ENCODE measurements at places on chromosomes 7 and 10. TPM values are rescaled to one million over a fixed set of nuclear protein-coding genes. Genes with fewer than 3 reads are reported as not detected.

GRCh38 chr7:101818287-101819071 lies 1.1 kb downstream of the CUX1 start:
- DNase-seq, result no peak

GRCh38 chr10:124171561-124171960 lies 78.2 kb upstream of the CHST15 start:
- DNase-seq, result no peak

DNA sequence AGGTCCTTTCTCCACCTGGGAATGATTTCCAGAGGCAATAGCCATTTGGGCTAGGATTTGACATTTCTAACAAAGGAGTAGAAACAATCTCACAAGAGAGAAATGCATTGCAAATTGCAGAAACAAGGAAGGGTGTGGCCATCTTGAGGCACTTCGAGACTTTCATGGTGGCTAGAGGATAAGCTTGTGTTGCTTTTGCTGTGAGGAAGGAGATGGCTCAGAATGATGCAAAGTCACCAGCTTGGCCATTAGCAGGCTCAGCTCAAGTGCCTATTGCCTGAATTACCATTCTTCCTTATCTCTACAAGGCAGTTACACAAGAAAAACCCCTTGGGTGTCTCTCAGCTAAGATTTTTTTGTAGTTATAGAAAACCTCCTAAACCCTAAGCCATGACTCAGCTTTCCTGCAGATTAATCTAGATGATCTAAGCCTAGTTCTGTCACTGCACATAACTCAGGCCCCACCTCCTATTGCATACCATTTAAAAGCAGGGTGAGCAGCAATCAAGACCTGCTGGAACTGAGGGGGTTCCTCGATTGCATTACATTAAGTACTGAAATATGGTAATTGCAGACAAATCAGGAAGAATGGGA lies 683.1 kb downstream of the NRG3 start:
- no peak for DNase-seq

The SPDYE9 gene
- not detected for total RNA-seq

The MYL10 gene
- total RNA-seq, result not detected

The LOXL4 gene
- total RNA-seq, result 17.9 TPM

The DENND2A gene
- 7.2 TPM for total RNA-seq
